ENCODE measurements at places on chromosomes 2 and 18.

GRCh38 chr2:105438104-105438929 is 39.5 kb upstream of the FHL2 start:
- H3K36me3 ChIP-seq = no peaks in the 10 kb centered on the region
- peak; percentile 84 for DNase-seq
- H3K4me1 ChIP-seq = no peaks in the 10 kb centered on the region
- peak overlapping the region; percentile 78 for H3K27ac ChIP-seq
- peak overlapping the region; percentile 53 for H3K4me3 ChIP-seq

DNA sequence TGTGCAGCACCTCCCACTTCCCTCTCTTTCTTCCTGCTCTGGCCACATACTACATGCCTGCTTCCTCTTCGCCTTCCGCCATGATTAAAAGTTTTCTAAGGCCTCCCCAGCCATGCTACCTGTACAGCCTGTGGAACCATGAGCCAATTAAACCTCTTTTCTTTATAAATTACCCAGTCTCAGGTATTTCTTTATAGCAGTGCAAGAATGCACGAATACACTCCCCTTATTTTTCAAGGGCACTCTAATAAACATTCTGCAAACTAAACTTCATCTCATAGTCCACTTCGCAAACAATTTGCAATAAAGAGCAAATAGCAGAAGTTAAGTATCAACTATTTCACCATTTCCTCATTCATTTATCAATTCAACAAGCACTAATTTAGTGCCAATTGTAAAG is 351.3 kb downstream of the PID1 start:
- H3K4me3 ChIP-seq = no peak overlapping the region
- no peaks in the 10 kb centered on the region for H3K27me3 ChIP-seq
- no peak for DNase-seq

DNA sequence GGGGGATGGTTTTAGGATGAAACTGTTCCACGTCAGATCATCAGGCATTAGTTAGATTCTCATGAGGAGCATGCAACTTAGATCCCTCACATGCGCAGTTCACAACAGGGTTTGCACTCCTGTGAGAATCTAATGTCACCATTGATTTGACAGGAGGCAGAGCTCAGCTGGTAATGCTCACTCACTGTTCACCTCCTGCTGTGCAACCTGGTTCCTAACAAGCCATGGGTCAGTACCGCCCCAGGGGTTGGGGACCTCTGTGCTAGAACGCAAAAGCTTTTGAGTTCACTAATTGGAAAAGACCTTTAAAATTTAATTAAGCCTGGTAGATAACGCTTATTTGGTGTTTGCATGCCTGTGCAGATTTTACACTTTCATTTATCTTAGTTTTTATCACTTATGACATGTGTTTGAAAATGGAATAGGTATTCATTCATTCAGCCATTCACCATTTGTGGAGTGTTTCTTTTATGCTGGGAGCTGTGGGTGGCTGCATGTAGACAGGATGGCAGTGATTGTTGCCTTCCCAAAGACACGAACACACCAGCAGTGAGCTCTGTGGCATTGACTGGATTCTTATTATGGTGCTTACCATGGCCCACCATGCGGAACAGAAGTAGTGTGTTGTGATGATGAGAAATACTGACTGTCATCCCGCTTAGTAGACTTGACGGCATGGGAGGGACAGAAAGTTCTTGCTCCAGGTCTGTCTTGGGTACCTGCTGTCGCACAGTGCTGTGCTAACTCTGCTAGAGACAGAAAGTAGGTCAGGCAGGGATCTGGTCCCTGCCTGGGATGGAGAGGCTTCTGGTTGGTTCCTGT is 6.4 kb downstream of the RAB31 start:
- no peak for DNase-seq
- H3K27ac ChIP-seq = no peak overlapping the region
- H3K4me1 ChIP-seq = peaks cover 2% of the 10 kb centered on the region
- H3K27me3 ChIP-seq = no peaks in the 10 kb centered on the region
- no peak overlapping the region for H3K4me3 ChIP-seq

DNA sequence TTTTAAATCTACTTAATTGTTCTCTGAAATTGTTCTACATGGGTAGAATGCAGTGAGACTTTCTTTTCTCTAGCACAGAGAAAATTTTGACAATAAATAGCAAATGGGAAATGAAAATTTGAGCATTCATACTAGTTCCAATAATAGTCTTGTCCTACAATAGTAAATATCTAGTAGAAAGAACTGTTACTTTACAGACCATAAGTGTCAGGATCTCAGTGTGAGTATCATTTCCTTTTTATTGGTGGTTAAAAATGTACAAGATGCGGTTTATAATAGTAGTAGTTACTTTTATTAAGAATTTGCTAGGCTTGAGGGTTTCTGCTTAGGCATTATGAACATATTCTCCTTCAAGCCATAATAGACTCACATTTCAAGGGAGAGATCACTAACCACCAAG is 43.2 kb downstream of the KCNE4 start:
- H3K36me3 ChIP-seq = no peaks in the 10 kb centered on the region
- peaks cover 15% of the 10 kb centered on the region for H3K4me1 ChIP-seq
- H3K27ac ChIP-seq = no peak overlapping the region

GRCh38 chr2:11500702-11501303 is 33.0 kb upstream of the GREB1 start:
- no peaks in the 10 kb centered on the region for H3K27me3 ChIP-seq
- H3K36me3 ChIP-seq = no peaks in the 10 kb centered on the region
- no peaks in the 10 kb centered on the region for H3K4me1 ChIP-seq

- no peak for DNase-seq
- no peak overlapping the region for H3K27ac ChIP-seq
- no peaks in the 10 kb centered on the region for H3K27me3 ChIP-seq
- no peak overlapping the region for H3K4me3 ChIP-seq
Observed at GRCh38 chr2:65678779-65679391, 246.5 kb upstream of the SPRED2 start.

DNA sequence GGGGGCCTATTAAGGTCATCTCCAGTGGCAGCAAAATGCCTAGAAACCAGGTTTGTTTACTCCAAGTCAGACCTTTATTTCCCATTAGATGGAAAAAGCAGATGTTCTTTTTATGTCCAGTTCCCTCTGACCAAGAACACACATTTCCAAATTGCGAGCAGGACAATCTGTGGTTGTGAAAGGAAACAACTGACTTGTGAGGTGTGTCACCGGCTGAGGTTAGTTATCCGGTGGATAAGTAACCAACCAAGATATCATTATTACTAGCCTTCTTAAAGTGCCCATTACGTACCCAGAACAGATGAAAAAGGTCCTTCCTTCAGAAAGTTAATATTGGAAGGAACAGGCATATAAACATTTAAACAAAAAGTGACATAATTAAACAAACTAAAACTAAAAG is 112.9 kb downstream of the THADA start:
- H3K36me3 ChIP-seq = no peaks in the 10 kb centered on the region
- H3K4me1 ChIP-seq = no peaks in the 10 kb centered on the region
- H3K4me3 ChIP-seq = no peak overlapping the region
- DNase-seq = no peak

- H3K4me3 ChIP-seq = no peak overlapping the region
- H3K36me3 ChIP-seq = peaks cover 59% of the 10 kb centered on the region
- no peak overlapping the region for H3K27ac ChIP-seq
- H3K27me3 ChIP-seq = no peaks in the 10 kb centered on the region
- no peak for DNase-seq
- no peaks in the 10 kb centered on the region for H3K4me1 ChIP-seq
Observed at GRCh38 chr2:182763311-182763912, 47.4 kb downstream of the DNAJC10 start.

DNA sequence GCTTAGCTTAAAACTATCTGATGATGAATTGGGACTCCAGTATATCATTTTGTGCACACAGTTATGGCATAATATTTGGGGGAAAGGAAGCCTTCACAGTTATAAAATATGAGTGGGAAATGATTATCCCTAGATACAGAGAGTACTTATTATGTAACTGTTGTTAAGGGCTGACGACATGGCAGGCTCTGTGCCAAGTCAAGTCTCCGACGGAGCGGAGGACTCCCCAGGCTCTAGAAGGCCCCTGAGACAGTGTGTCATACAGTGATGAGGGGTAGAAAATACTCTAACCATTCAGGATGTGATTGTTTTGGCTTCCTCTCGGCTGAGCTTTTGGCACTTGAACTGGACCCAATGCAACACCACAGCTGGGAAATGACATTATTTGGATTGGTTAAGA is 211.8 kb downstream of the SLC8A1 start:
- no peaks in the 10 kb centered on the region for H3K4me1 ChIP-seq
- no peaks in the 10 kb centered on the region for H3K27me3 ChIP-seq
- peak; percentile 88 for DNase-seq
- H3K4me3 ChIP-seq = no peak overlapping the region
- no peaks in the 10 kb centered on the region for H3K36me3 ChIP-seq
- H3K27ac ChIP-seq = peak overlapping the region; percentile 57

DNA sequence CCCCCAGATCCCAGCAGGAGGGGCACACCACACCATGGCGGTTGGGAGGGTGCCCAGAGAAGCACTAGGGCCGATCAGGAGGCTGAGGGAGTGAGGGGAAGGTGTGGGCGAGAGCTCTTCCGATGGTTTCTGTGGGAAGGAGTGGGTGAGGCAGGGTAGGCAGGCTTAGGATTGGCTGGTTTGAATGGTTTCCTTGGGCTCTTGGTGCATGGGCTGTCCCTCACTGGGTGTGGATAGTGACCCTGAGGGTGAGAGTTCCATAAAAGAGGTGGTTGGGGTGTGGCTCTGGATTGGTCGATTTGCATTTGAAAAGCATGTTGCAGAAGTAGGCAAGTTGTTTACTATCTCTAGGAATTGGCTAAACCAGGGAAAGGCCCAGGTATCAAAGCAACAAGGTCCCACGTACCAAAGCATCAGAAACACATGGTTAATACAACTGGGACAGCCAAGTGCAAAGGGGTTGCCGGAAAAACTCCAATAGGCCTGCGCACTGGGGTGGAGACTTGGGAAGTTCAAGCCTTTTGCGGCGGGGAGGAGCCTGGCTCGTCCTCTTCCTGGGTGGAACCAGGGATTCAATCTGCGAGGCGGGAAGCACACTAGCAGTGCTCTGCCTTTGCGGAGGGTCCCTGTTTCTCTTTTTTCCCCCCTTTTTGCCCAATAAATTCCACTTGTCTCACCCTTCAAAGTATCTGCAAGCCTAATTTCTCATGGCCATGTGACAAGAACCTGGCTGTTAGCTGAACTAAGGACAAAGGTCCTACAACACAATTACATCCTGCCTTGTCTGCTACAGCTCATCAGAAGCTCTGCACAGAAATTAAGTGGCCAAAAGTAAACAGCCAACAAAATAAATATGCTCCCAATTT is 43.2 kb downstream of the IL1R2 start:
- H3K27me3 ChIP-seq = no peaks in the 10 kb centered on the region
- no peak overlapping the region for H3K4me3 ChIP-seq
- DNase-seq = no peak
- H3K4me1 ChIP-seq = peaks cover 57% of the 10 kb centered on the region
- no peaks in the 10 kb centered on the region for H3K36me3 ChIP-seq

- H3K36me3 ChIP-seq = no peaks in the 10 kb centered on the region
- no peaks in the 10 kb centered on the region for H3K27me3 ChIP-seq
- no peak overlapping the region for H3K4me3 ChIP-seq
- H3K4me1 ChIP-seq = no peaks in the 10 kb centered on the region
- peak; percentile 50 for DNase-seq
Observed at GRCh38 chr18:46555724-46556123, 101.3 kb downstream of the LOXHD1 start.

GRCh38 chr2:127226132-127226519 is 6.0 kb upstream of the CYP27C1 start:
- no peaks in the 10 kb centered on the region for H3K36me3 ChIP-seq
- H3K4me1 ChIP-seq = no peaks in the 10 kb centered on the region
- no peak overlapping the region for H3K4me3 ChIP-seq
- no peak for DNase-seq
- no peak overlapping the region for H3K27ac ChIP-seq

- no peak overlapping the region for H3K4me3 ChIP-seq
- no peak overlapping the region for H3K27ac ChIP-seq
- no peaks in the 10 kb centered on the region for H3K36me3 ChIP-seq
- no peaks in the 10 kb centered on the region for H3K27me3 ChIP-seq
- DNase-seq = no peak
Observed at GRCh38 chr2:30181176-30181575, 34.4 kb downstream of the YPEL5 start.

DNA sequence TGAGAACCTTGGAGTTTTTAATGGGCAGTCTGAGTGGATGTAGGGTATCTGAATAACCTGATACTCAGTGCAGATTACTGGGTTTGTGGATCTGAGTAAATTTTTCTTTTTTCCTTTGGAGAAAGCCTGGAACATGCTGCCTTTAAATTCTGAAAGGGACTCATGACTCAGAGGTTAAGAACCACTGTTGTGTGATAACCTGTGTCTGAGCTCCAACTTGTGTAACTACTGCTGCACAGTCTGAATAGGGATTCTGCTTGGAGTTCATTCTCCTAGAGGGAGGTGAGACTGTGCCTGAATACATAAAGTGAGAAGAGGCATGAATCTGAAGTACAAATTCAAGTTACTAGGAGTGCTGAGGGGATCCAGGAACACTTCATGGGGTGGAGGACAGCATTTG is 36.2 kb downstream of the KDM3A start:
- H3K4me3 ChIP-seq = no peak overlapping the region
- H3K27ac ChIP-seq = no peak overlapping the region
- no peaks in the 10 kb centered on the region for H3K27me3 ChIP-seq
- no peak for DNase-seq
- H3K4me1 ChIP-seq = peaks cover 3% of the 10 kb centered on the region
- peaks cover 98% of the 10 kb centered on the region for H3K36me3 ChIP-seq

DNA sequence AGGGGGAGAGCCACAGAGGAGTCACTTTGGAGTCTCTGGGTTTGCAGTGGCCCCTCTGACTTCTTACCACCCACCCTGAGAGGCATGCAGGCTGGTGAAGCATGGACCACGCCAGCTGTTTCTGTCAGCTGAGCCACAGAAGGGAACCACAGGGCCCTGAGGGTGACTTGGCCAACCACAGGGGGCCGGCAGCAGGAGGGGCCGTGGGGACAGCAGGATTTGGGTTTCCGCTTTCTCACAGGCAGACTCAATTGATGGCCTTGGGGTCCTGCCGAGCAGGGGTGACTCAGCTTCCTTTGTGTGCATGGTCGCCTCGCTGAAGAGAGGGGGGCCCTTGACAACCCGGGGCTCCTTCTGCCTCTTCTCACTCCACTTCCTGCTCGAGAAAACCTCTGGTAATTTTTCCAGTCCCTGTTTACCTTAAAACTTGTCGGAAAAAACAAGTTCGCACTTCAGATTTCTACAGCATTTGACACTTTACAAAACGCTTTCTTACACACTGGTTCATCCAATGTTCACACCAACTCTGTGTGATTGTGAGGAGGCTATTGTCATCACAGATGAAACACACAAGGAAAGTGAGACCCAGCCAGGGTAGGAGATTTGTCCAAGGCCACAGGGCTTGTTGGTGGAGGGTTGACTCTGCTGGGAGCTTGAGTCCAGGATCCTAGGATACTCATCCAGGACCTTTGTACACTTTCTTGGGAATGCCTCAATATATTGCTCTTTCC is 311.2 kb downstream of the LPIN1 start:
- no peaks in the 10 kb centered on the region for H3K27me3 ChIP-seq
- no peaks in the 10 kb centered on the region for H3K36me3 ChIP-seq
- DNase-seq = no peak

DNA sequence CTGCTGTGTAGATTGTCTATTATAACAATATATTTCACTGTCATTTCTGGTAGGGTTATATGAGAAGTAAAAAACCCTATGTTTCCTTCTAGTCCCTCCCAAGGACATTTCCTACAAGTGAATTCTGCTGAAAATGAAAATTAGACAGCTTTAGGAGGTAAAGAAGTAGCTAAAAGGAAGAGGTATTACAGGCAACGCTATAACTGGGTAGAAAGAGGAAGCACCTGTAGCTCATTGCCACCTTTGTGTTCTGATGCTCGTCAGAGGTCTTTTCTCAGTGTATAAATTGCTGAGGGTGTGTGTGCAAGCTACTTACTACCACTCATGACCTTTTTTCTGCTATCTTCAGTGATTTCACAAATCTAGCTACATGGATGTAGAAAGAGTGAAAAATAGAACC is 1.4 kb downstream of the DNAJC10 start:
- no peaks in the 10 kb centered on the region for H3K36me3 ChIP-seq
- peak overlapping the region; percentile 97 for H3K4me3 ChIP-seq
- H3K27me3 ChIP-seq = no peaks in the 10 kb centered on the region
- H3K4me1 ChIP-seq = peaks cover 46% of the 10 kb centered on the region

Measured in heart left ventricle (tissue), 16 donors.